ENCODE measurements at places on chromosomes 1 and 21.
A peak's percentile ranks its signal among the peaks of the same experiment; 100 is the strongest.

- no peak for DNase-seq
Observed at GRCh38 chr1:222927031-222927430, 112.2 kb downstream of the DISP1 start.

DNA sequence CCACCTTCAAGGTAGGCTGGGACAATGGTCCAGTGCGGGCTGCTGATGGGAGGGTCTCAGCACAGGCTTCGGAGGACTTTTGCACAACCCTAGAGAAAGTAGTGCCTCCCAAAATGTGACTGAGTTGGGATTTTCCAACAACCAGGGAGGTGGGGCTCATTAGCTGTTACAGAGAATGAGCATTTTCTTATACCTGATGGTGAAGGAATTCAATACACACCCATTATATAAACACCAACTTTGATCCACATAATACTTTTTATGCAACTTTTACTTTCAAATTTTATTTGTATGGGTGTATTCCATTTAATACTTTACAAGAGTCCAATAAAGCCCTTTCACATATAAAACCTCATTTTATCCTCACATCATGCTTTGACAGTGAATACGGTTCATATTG lies 31.3 kb upstream of the RNF186 start:
- no peak for DNase-seq

DNA sequence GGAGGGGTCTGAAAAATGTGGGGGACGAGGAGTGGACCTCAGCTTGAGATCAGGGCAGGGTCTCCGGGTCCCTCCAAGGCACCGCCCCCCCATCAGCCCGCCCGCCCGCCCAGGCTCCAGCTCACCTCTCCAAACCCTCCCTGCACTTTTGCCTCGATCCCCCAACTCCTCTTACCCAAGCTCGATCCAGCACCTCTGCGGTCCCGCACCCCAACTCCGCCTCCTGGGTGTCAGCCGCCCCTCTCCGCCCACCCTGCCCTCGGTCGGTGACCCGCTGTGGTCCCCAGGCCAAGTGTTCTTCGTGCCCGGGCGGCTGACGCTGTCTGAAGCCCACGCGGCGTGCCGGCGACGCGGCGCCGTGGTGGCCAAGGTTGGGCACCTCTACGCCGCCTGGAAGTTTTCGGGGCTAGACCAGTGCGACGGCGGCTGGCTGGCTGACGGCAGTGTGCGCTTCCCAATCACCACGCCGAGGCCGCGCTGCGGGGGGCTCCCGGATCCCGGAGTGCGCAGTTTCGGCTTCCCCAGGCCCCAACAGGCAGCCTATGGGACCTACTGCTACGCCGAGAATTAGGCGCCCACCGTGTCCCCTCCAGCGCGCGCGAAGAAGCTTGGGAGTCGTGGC lies 5.7 kb downstream of the HAPLN2 start:
- no peak for DNase-seq

- DNase-seq, result no peak
Observed at GRCh38 chr1:34640654-34641401, 114.0 kb upstream of the GJB5 start.

DNA sequence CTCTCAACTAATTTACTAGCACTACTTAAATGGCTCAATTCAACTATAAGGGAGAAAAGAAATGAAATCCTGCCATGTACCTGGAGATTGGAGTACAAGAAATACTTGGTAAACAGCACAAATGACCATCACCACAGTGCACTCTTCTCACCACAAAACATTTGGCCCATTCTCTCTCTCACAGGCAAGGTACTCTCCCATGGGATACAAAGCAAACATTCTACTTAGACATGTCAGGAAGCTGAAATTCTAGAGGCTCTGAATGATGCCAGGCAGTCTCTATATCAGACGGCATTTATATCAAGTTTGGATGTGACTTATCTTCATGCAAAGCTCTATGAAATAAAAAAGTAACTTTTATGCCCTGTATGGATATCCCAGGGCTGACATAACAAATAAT lies 72.5 kb downstream of the DPT start:
- no peak for DNase-seq

DNA sequence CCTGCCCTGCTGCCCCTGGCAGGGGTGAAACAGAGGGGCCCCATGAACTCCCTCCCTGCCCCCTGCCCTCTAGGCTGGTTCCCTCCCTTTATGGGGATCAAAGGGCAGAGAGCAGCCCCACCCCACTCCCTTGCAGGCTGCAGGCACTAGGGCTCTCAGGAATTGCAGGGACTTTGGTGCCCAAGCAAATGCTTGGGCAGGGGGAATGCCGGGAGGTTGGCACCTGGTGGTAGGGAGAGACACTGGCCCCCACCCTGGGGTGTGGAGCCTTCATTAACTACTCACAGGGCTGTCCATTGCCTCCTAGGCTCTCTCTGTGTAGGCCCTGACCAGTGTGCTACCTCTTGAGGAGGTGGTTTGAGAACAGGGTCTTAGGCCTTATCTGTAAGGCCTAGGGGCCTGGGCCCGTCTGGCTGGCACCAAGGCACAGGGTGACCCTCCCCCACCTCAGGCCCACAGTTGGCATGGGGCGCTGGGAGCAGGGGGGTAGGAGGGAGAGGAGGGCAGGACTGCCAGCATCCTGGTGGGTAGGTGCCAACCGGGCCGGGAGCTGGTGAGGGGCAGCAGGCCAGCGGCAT lies 4.7 kb downstream of the ZBTB7B start:
- no peak for DNase-seq

DNA sequence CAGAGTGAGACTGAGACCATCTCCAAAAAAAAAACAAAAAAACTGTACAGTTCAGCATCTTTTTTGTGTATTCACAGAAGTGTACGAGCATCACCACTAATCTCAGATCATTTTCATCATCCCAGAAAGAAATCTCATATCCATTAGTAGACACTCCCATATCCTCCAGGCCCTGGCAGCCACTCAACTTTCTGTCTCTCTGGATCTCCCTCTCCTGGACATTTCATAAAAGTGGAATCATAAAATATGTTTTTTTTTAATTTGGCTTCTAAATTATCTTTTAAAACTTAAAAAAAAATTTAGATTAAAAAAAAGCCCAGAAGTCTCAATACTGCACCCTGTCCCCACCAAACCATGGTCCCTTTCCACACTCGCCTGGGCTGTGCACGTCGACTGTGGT lies 22.1 kb downstream of the RIPPLY3 start:
- DNase-seq, result no peak

GRCh38 chr21:36038701-36039497 lies 21.4 kb downstream of the SETD4 start:
- DNase-seq, result no peak

DNA sequence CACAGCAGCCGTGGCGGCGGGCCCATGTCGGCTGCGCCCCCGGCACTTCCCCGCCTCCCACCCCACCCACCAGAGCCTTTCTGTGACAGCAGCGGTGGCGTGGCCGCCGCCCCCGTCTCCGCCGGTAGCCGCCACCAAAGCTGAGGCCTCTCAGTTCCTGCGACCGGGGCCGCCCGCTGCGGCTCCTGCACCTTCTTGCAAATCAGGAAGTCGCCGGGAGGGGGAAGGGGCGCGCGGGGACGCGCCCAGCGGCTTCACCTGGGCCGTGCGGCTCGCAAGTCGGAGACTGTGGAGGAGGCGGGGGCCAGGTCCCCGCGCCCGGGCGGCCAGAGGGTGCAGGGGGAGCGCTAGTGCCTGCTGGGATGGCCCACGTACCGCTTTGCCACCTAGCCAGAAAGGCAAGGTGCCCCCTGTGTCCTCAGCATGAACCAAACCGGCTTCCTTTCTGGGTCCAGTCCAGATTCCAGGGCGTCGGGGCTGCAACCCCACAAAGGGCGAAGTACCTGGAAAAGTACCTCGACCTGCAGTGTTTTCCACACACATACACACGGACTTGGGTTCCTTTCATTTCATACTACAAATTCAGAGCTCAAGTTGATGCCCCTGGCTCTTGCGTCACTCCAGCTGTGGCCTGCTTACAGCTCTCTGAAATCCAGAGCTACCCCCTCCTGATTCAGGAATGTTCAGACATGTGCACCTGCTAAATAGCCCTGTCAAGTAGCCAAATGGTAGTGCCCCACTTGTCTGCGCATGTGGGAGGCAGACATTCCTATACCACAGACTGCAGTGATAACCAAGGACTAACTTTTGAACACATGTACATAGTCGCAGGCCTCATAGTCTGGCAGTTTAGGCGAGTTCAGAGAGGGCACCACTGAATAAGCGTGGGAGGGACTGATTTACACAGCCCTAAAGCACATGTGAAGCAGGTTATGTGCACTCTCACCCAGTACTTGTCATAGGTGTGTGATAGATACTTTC lies at the start of gene DENND1B:
DENND1B (minus strand) TSS at position 199 of the 981 bp plus-strand sequence. CDS start 325 bp downstream, outside the sequence.
- peak; percentile 89 for DNase-seq

GRCh38 chr21:34536820-34537219 lies 24.8 kb upstream of the KCNE1 start:
- DNase-seq, result no peak

DNA sequence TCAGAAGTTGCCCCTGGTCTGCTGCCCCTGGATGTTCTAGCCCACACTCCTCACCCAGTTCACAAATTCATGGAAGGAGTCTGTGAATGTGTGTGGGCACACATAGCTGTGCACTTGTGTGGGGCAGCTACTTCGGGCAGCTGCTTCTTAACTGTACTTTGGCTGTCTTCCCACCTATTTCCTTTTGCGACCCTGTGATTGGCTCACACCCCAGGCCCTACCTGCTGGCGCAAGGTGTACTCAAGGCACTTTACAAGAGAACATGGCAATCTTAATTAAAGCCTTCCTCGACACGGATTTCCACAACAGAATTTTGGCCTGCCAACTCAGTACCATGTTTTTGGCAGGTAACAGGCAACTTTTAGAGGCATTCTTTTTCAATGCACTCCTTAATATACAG lies 86.5 kb upstream of the CTTNBP2NL start:
- DNase-seq, result no peak
